ENCODE measurements at places on chromosomes 3 and 15.
A peak's percentile ranks its signal among the peaks of the same experiment; 100 is the strongest.

- no peak for DNase-seq
These were observed 16.1 kb downstream of the ACAA1 start for GRCh38 chr3:38120693-38121450.

DNA sequence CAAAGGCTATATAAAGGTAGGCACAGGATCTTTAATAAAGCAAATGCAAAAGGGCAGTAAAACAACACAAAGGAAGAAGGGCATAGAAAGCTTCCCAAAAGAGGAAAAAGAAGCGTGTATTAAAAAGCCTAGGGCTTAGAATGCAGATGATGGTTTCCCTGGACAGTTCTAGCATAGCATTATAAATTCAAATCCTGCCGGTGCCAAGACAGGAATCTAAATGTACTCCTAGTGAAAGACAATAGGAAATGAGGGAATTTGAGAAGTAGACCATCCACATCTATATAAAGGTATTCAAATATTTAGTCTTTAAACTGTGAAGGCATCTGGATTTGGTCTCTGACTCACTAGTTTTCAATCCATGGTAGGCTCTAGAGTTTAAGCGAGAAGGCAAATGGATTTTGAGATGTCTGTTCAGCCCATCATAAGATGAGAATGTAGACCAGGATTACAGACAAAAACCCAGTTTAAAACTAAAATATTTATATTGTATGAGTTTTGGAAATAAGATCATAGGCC, 431.8 kb downstream of the TBL1XR1 start:
- no peak for DNase-seq

- DNase-seq = peak; percentile 9
These were observed at the start of gene FSD2 for GRCh38 chr15:82805994-82806406. Gene FSD2 (minus strand): TSS chr15:82806069. CDS start chr15:82787390, 18,679 bp downstream.

GRCh38 chr3:108024146-108024850, 66.5 kb downstream of the CD47 start:
- DNase-seq = no peak

GRCh38 chr15:35546511-35547381, 781 bp upstream of the DPH6 start:
- no peak for DNase-seq

DNA sequence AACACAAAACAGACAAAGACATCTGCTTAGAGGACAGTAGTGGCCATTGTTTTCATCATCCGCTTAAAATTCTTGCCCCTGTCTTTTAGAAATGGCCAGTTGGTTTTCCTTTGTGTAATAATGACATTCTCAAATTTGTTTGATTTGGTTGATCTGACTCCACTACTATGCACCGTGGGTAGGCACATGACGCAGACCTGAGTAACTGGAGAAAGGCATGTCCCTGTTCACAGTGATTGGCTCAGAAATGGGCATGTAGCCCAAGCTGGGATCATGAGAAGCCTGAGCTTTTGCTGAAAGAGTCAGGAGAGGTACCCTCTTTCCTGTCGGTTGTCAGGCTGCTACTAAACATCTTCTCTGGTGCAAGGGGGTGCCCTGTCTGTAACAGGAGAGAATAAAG, 36.6 kb upstream of the MAGI1 start:
- no peak for DNase-seq

DNA sequence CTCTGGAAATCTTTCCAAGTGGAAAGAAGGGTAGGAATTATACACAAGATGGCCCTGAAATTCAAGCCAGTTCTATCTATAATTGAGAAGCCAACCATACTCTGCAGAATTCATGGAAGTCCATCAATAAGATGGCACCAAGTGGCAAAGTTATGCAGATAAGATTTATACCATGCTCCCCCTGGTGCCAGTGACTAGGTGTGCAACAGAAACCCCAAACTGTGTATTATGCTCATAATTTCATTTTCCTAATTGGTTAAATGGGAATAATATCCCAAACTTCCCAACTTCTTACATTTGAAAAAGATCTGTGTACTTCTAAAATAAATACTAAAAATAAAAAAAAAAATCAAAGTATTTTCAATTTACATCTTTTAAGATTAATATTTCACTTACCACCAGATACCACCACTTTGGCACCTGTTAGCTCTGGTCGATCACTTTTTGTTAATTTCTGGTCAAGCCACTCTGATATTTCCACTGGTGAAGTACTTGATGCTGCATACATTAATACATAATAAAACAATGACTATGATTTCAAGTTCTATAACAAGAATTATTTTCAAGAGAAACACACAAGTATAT, 25.9 kb downstream of the ETFA start:
- DNase-seq = no peak

- no peak for DNase-seq
These were observed 159.2 kb downstream of the MEGF11 start for GRCh38 chr15:66094331-66094730.

DNA sequence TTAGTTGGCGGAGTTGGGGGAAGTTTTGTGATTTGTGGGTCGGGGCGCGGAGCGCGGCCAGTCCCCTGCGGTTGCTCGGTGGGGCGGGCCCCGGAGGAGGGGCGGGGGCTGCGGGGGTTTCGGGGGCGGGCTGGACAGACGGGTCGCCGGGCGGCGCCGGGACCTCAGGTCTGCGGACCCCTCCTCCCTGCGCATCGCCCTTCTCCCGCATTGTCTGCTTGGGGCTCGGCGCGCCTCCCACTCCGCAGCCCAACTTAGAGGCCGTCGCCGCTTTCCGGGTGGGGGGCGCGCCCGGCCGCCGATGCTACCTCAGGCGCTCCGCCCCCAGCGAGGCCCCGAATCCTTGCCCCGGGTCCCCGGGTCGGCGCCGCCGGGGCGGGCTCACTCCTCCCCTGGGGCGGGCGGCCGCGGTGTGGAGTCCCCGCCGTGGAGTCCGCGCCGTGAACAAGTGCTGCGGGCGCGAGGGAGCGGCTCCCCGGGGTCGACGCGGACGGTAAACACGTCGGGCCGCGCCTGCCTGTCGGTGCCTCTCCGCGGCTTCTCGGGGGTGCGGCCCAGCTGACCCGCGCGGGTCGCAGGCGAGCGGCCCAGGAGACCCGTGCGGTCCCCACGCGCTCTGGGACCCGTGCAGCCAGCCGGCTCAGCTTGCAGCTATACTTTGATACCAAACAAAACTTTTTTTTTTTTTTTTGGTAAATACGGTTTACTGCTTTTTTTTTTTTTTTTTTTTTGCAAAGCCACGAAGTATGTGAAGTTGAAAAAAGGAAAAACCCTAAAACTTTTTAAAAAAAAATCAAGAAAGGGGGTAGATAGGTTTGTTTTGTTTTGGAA, 624 bp downstream of the AKAP13 start:
- DNase-seq = no peak

DNA sequence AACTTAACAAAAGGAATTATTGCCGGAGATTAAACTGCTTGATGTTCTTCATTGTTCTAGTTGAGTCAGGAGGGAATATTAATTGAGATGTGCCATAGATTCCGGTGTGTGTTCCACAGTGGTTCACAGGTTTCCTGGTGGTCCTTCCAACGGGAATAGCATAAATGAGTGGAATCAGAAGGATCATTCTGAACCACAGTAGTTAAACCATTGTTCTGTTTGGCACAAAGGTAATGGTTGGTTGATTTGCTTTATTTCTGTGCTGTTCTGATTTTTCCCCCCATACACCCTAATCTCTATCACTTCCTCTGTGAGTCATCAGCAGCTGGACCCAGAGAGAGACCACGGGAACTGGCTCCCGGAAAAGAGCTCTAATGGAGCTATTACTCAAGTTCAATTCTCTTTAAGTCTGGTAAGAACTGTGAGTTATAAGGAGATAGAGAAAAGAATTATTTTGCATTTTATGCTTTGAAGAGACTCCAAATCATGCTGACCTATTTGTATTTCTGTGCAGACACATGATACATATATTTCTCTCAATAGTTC, 627.2 kb downstream of the ZIC1 start:
- no peak for DNase-seq

GRCh38 chr3:42120866-42121265, 29.7 kb downstream of the TRAK1 start:
- no peak for DNase-seq

DNA sequence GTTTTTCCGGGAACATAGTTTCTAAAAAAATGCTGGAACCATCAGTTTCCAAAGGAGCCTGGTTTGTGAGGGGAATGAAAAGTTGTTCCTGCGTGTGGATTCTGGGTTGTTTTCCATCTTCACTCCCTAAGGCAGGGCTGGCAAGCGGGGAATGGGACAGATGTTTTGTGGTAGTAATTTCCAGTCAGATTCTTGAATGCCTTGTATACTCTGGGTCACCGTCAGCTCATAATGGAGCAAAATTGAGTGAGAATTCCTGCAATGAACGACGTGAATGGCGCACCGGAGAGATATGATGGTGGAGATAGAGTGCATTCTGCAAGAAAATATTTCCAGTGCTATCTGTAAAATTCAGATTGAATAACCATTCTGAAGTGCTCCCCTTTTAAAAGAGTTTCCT, 19.9 kb downstream of the EEFSEC start:
- DNase-seq = no peak

DNA sequence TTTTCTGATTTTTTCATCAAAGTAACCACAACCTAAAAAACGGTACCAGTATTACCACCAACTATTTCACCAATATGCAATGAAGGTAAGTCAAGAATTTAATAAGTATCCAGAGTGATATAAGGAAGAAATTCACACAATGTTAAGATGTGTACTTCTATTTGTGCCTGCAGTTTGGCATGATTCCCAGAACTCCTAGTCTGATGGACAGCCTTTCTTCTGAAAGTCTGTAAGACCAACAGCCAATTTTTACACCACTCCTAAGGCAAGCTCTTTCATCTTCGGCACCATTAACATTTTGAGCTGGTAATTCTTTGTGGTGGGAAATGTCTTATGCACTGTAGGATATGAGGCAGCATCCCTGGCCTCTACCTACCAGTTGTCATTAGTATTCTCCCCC, 108.3 kb downstream of the VPS13C start:
- no peak for DNase-seq

DNA sequence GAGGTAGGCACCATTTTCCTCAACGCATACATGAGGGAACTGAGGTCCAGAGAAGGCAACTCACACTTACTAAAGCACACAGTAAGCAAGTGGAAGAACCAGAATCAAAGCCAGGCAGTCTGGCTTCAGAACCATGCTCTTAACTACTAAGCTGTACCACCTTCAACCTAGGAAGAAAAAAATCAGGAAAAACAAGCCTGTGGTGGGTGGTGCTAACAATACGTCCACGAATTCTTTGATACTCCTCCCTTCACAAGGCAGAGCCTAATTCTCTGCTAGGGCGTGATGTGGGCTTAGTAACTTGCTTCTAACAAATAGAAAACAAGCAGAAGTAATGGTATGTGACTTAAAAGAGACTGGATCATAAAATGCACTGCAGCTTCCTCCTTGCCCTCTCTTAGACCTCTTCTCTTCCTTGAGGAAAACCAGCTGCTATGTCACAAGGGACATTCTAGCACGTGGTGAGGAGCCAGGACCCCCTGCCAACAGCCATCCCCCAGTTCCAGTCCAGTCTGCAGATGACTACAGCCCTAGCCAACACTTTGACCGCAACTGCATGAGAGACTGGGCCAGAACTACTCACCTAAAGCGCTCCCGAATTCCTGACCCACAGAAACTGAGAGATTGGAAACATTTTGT, 36.9 kb downstream of the HACD2 start:
- no peak for DNase-seq

- no peak for DNase-seq
These were observed 95.1 kb downstream of the RPL39L start for GRCh38 chr3:187044206-187044605.

DNA sequence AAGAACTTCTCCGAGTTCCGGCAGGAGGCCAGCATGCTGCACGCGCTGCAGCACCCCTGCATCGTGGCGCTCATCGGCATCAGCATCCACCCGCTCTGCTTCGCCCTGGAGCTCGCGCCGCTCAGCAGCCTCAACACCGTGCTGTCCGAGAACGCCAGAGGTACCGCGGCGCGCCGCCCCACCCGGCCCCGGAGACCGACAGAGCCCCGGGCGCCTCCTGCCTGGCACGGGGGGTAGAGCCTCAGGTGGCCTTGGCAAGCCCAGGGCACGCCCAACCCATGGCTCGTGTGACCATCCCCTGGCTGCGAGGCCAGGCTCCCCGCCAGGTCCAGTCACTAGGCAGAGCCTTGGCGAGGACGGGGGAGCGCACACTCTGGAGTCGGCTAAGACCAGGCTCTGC, 134.1 kb downstream of the LRRK1 start:
- DNase-seq = no peak

- no peak for DNase-seq
These were observed 123.9 kb upstream of the AGBL1 start for GRCh38 chr15:85955501-85956391.

DNA sequence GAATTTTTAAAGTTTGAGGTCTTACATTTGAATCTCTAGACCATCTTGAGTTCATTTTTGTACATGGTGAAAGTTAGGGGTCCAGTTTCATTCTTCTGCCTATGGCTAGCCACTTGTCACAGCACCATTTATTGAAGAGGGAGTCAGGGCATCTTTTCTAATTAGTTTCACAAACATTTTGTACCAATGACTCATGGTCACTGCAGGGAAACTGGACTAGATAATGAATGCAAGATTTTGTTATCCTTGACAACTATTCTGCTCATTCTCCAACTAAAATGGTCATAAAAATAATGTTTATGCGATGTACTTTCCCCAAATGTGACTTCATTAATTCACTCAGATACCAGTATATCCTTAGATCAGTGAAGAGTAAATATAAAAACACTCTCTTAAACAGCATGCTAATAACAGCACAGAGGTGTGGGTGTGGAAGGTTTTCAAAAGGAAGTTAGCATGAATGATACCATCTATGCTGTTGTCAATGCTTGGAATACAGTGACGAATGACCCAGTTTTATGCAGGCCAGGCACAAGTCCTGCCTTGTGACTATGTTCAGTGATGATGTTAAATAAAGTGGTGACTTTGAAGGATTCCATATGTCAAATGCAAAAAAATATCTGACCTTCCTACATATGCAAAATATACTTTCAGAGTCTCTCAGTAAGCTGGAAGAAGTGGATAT, 314.9 kb upstream of the TMCO5A start:
- no peak for DNase-seq

GRCh38 chr15:59644756-59645155, 12.6 kb downstream of the GTF2A2 start:
- no peak for DNase-seq

DNA sequence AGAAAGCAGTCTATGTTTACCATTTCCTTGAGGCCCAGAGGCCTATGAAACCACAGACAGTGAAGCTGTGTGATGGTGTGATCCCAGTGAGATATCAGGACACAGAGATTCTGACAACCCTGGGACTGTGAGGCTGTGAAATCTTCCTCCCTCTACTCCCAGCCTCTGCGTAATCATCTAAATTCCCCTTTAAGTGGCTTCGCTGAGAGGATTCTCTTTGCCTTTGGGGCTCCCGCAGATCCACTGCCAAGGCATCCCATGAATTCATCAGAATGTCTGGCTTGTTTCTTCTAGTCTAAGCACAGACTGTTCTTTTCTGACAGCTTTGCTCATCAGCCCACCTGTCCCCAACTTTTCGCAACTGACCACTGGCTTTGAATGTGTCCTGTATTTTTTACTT, 901.2 kb upstream of the NR2F2 start:
- DNase-seq = no peak

DNA sequence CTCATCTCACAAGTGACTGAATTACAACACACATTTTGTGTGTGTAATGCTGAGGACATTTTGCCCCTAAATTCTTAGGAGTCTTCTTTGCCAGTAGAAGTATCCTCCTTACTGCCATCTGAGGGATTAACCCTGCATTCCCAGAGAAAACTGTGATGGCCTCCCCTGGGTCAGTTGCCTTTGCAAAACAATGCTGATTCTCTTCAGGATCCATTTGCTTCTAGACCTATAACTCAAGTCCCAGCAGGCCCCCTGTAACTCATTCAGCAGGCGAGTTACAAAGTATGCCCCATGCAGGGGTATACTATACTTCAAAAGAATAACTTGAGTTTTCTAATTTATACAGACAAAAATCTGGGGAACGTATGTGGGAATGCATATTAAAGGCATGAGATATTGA, 6.6 kb upstream of the MCF2L2 start:
- no peak for DNase-seq

- peak; percentile 91 for DNase-seq
These were observed 233.2 kb downstream of the RPLP1 start for GRCh38 chr15:69685512-69686452.

Data from DMS79 treated with DMSO at 0.1 percent for 48 hours (cell line).